Fibroblast of skin of left quadriceps (primary cell): ENCODE measurements at places on chromosomes 3 and 15.

GRCh38 chr15:55113736-55114135, 83.0 kb downstream of the RSL24D1 start:
- DNase-seq: no peak

- no peak for DNase-seq
These were observed 18.5 kb downstream of the ALCAM start for GRCh38 chr3:105385179-105385578.

DNA sequence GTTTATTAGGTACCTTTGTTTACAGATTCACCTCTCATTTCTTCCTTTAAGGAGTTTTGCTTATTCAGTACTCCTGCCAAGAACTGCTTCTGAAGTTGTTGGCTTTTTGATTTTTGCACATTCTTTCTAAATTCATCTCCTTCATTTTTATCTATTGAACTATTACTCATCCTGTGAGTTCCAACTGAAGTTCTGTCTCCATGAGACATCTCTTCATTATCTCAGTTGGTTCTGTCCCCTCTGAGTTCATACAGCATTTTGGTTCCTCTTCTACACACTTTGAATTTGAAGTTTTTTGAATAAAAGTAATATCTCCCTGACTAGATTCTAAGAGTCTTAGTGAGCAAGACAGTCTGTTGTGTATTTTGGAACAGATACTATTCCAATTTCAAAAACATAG, 299.7 kb downstream of the OTOL1 start:
- DNase-seq: no peak

- peak; percentile 65 for DNase-seq
These were observed 53.8 kb upstream of the RAB6B start for GRCh38 chr3:133949438-133949837.

DNA sequence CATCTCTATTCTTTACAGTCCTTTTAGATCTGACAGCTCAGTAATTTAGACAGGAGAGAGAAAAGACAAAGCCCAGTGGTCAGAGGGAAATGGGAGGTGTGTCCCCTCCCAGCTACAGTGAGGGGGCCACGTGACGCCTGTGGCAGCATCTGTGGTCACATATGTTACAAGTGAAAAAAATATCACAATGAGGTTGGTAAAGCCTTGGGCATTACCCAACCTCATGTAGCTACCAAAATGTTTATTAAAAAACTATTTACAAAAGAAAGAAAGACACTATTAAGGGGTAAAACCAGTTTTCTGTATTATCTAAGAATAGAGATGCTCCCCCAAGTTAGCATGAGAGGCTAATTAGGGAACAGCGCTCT, 42.9 kb upstream of the PLCL2 start:
- no peak for DNase-seq

DNA sequence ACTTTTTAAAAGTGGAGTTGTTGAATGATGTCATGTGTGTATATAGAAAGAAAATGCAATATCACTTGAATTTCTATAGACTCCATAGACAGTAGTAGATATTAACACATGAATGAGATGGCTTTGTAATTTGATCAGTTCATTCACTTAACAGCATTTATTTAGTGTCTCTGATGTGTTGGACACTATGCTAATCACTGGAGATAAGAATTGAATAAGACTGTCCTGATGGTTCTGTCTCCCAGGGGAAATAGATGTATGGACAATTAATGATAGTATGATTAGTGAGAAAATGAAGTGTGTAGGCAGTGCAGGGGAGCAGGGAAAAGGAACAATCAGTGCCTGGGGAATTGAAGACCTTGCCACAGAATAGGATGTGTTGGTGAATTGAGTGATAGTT, 72.9 kb downstream of the RIOX2 start:
- no peak for DNase-seq

DNA sequence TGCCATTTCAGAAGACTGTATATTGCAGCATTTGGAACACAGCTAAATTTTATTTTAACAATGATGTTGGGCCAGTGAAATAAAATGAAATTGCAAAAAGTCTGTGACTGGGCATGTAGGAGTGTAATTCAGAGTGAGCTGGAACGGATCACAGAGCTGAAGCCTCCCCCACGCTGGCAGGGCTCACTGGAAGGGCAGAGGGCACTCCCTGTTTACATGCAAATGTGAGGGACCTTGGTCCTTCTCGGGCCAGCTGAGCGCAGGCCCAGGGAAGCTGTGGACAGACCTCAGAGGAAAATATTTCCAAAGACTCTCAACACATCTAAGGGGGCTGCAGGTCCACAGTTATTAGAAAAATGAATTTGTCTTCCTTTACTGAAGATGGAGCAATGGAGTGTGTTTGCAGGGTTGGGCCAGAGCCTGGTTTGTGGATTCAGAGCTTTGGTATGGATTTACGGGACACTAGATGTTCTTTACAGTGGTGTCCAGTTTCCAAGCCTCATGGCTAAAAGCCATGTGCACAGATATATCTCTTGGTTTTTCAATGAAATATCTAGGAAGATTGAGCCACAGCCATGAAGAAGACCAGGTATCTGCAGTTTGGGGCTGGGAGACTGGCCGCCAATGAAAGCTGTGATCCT, 32.0 kb downstream of the TRPM1 start:
- DNase-seq: no peak

DNA sequence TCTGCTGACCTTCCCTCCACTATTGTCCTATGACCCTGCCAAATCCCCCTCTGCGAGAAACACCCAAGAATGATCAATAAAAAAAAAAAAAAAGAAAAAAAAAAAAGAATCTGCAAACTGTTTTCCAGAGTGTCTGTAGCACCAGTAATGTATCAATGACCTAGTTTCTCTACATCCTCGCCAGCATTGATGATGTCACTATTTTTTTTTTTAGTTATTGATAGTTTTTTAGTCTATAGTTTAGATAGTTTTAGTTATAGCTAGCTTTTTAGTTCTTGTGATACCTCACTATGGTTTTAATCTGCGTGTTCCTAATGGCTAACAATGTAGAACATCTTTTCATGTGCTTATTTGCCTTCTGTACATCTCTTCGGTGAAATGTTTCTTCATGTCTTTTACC, 36.1 kb upstream of the XIRP1 start:
- no peak for DNase-seq

- no peak for DNase-seq
These were observed 25.4 kb downstream of the ISG20 start for GRCh38 chr15:88664151-88664778.
